Activated CD4-positive, alpha-beta T cell treated with anti-CD3 and anti-CD28 coated beads for 24 hours (primary cell): ENCODE measurements at places on chromosomes 6 and 20.

DNA sequence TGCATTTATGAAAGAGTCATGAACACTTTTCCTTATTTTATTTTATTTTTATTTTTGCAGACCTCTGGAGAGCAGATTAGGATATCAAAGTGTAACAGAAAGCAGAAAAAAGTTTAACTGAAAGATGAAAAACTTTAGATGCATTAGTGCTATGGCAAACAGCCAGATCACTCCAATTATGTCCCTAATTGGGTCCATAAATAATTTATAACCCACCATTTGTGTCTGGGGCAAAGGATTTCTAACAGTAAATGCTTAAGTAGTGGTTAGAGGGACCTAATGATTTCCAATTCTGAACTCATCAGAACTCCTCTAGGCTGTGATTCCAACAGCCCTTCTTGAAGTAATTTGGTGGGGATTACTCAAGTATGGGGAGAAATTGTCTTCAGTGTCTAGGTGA, 93.7 kb upstream of the PROKR2 start:
- no peak for DNase-seq

DNA sequence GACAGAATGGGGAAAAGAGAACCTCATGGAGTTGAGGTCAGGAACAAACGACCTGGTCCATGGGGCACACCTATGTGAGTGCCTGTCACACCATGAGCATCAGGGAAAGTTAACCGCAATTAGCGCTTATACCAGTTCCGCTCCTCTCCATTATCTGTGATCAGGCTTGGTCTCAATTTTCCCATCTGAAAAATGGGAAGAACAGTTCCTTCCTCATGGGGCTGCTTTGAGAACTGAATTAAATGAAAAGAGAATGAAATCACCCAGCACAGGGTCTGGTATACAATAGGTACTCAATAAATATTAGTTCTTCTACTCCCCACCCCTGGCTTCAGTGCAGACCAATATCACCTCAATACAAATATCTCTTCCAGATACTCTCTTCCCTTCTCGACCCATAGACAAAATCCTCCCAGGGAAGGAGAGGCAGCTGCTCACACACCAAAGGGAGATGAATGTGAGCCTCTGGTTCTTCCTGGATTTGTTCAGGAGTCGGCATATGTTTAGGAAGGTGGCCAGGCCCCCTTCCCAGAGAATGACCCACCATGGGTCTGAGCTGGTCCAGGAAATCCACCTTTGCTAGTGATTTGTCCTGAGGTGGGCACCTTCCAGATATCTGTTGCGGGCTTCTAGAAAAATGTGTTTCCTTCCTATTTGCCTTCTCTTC, 2.4 kb upstream of the PTGIS start:
- no peak for DNase-seq

- no peak for DNase-seq
These were observed 24.2 kb downstream of the ZNF311 start for GRCh38 chr6:28980852-28981430.

- no peak for DNase-seq
These were observed 66.5 kb downstream of the ELOVL5 start for GRCh38 chr6:53282234-53282633.

DNA sequence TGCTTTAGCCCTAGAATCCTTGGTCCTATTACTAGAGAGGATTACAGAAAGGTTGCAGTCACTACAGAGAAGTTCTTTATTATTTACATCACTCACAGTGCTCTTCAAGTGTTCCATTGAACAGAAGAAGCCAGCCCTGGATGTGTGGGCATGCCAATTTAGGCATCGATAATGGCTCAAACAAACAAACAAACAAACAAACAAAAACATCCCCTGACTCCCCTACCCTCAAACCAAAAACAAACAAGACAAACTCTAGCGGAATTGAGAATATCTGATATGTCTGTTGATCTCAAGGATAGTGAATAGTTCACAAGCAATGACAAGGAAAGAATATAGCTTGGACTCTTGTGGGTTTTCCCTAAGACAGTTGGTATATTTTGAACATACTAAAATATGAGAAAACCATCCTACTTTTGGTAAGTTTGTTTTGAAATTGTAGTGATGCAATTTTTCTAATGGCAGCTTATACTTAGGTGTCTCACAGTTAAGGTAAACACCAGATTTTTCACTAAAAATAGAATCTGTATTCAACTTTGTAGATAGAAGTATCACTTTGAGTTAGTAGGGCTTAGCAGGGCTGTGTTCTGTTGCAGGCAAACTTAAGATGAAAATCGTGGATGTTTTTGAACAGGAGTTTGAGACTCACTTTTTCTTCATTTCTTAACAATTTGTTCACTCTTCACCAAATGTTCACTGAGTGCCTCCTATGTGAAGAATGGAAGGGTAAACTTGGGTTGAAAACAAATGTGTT, 92.8 kb upstream of the FAM184A start:
- no peak for DNase-seq
